A172 (cell line): ENCODE measurements at places on chromosomes 1 and 21. TPM values are rescaled to one million over a fixed set of nuclear protein-coding genes. Genes with fewer than 3 reads are reported as not detected.

GRCh38 chr1:186925881-186926669, 97.3 kb downstream of the PLA2G4A start:
- DNase-seq: no peak

GRCh38 chr1:229342656-229343569, at the start of gene CCSAP:
CCSAP (minus strand) TSS chr1:229343047; CDS start chr1:229342465, 582 bp downstream.
- peak; percentile 38 for DNase-seq

- no peak for DNase-seq
Observed at GRCh38 chr1:28644494-28644893, 1.6 kb upstream of the TAF12 start.

- DNase-seq: peak; percentile 8
Observed at GRCh38 chr1:170395149-170395548, 136.8 kb upstream of the GORAB start.

GRCh38 chr1:4561205-4561604, 93.2 kb upstream of the AJAP1 start:
- DNase-seq: no peak

- DNase-seq: peak; percentile 66
Observed at GRCh38 chr21:30718239-30718909, at the start of gene KRTAP21-3. KRTAP21-3 (minus strand) TSS chr21:30718777; CDS start chr21:30718759, 18 bp downstream.

- DNase-seq: peak; percentile 69
Observed at GRCh38 chr1:59136541-59137275, 160.2 kb upstream of the FGGY start.

The SPATA17 gene
- 0.12 and 0.91 TPM in 2 replicates for total RNA-seq

The RCSD1 gene
- total RNA-seq: 0.29 and 0.36 TPM in 2 replicates

The KCNE2 gene
- not detected in 2 replicates for total RNA-seq

The GSTM3 gene
- total RNA-seq: 40.8 and 49.2 TPM in 2 replicates

The RSPO1 gene
- total RNA-seq: 0.22 TPM in 1 of 2 replicates, not detected in the other
